ENCODE measurements at places on chromosomes 6 and 20. TPM values are rescaled to one million over a fixed set of nuclear protein-coding genes. Genes with fewer than 3 reads are reported as not detected.

Gene LAMA5
- total RNA-seq, result 395 TPM

Gene TSBP1
- not detected for total RNA-seq

Gene PGC
- total RNA-seq, result 0.33 TPM

Gene THEMIS
- 0.68 TPM for total RNA-seq

Gene GCM1
- 0.16 TPM for total RNA-seq

GRCh38 chr20:39623584-39624234 lies 661.6 kb downstream of the DHX35 start:
- no peaks in the 10 kb centered on the region for H3K27me3 ChIP-seq
- no peaks in the 10 kb centered on the region for H3K36me3 ChIP-seq
- no peak overlapping the region for H3K4me3 ChIP-seq
- no peaks in the 10 kb centered on the region for H3K4me1 ChIP-seq

- no peaks in the 10 kb centered on the region for H3K4me1 ChIP-seq
- no peak overlapping the region for H3K4me3 ChIP-seq
- H3K27me3 ChIP-seq, result no peaks in the 10 kb centered on the region
- DNase-seq, result no peak
- no peak overlapping the region for H3K27ac ChIP-seq
Measured at GRCh38 chr20:36507746-36508145, 33.6 kb upstream of the MYL9 start.

DNA sequence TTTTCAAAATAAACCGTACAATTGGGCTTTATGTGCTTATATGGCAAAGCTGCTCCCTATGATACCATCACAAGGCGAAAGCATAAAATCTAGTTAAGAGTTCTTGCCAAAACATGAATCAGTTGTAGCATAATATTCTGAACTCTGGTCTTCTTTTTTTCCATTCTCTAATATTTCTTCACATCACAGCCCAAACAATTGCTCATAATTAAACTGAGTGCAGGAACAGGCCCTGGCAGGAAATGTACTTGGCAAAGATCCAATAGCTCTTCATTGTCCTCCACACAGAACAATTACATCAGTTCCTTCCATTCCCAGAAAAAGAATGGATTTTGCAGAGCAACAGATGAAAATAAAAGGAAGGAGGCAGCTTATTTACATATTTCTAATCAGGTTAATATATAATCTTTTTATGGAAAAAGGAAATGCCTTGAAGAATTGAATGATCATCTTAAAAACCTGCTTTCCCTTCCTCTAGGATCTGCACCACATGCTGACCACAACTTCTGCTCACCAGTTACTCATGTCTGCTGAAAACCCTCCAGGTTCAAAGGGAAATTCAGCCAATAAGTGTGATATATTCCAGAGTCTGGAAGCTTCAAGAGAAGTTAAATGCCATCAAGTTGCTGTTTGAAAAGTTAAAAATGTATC lies 123.3 kb upstream of the COL21A1 start:
- peaks cover 9% of the 10 kb centered on the region for H3K4me1 ChIP-seq
- no peaks in the 10 kb centered on the region for H3K36me3 ChIP-seq
- no peak for DNase-seq
- no peak overlapping the region for H3K4me3 ChIP-seq
- H3K27ac ChIP-seq, result peak overlapping the region; percentile 95

GRCh38 chr6:28719275-28719940 lies 193.7 kb downstream of the GPX5 start:
- H3K4me1 ChIP-seq, result no peaks in the 10 kb centered on the region
- no peaks in the 10 kb centered on the region for H3K36me3 ChIP-seq
- H3K4me3 ChIP-seq, result no peak overlapping the region
- H3K27ac ChIP-seq, result no peak overlapping the region
- DNase-seq, result no peak
- no peaks in the 10 kb centered on the region for H3K27me3 ChIP-seq

DNA sequence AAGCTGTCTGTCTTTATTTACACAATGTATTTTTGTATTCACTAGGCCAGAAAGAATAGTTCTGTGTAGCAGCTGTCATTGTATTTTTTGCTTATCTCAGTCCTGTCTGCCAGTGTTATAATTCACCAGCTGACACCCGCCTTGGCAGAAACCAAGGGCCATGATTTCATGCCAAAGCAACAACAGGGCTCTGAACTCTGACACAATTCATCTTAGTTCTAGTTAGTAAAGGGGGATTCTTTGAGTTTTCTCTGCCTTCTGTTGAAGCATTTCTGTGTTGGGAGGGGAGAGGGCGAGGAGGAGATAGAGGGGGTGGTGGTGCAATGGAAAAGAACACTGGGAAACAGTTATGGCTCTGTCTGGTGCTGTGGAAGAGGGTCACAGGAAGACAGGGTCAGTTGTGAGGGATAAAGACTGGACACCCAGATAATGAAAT lies 684.6 kb upstream of the MARCKS start:
- H3K4me3 ChIP-seq, result no peak overlapping the region
- H3K4me1 ChIP-seq, result no peaks in the 10 kb centered on the region
- no peak overlapping the region for H3K27ac ChIP-seq

DNA sequence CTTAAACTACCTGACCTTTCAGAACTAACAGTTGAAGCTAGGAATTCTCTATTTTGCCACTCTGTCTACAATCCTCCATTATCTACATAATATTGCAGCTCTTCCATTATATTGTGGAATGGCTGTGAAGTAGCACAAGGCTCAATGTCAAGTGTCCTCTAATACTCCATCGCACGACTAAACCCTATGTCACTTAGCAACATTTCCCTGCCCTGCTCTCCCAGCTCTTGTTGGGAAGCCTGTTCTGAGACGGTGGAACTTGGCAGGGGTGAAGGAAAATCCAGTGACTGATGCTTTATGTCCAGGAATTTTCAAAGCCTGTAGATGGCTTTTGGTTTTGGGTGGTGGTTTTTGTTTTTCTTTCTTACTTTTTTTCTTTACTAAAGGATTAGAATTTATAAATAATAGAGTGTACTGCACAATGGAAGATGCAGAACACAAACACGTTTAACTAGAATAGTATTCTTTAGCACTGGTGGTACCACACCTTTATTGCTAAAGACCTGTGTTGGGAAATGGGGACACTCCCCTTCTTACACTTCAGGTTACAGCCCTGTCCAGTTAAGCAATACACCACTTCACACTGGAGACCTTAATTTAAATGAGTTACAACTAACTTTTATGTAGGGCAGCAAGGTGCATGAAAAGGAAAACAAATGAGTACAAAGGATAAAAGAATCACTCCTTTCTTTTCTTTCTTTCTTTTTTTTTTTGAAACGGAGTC lies 20.7 kb upstream of the AMD1 start:
- no peak overlapping the region for H3K4me3 ChIP-seq
- no peaks in the 10 kb centered on the region for H3K4me1 ChIP-seq
- no peak for DNase-seq
- no peaks in the 10 kb centered on the region for H3K27me3 ChIP-seq
- no peak overlapping the region for H3K27ac ChIP-seq

DNA sequence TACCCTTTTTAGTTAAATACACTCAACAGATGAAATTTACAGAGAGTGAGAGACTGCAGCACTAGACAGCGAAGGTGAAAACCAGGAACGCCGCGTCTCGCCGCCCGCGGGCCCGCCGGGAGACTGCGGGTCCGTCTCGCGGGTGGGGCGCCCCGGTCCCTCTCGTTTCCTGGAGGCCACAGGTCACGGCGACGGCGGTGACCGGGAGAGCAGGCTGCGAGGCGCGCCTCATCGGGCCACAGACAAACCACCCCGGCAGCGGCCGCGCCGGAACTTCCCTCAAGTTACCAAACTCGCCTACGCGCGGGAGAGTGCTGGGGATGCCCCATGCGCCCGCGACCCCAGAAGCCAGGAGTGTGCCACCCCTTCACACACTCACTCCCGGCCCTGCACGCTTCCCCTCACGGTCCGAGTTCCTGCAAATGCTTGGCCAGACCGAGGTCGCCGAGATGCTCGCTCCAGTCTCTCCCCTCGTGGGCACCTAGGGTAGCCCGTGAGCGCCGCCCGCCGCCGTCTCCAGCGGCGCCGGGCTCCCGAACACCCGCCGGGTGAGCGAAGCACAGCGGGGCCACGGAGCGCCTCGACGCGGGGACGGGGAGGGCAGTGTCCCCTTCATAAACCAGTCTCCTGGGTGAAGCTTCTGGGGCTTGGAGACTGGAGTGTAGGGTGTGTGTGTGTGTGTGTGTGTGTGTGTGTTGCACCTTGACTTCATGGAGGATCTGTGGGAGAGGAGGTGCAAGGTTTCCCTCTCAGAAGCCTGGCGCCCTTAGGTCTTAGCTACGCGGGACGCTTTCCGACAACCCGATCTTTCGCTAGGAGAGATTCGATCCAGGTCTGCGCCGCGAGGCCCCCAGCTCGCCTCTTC lies 1.4 kb downstream of the BACH2 start:
- peak overlapping the region; percentile 22 for H3K4me3 ChIP-seq
- H3K4me1 ChIP-seq, result no peaks in the 10 kb centered on the region
- no peak overlapping the region for H3K27ac ChIP-seq
- H3K27me3 ChIP-seq, result no peaks in the 10 kb centered on the region
- DNase-seq, result peak; percentile 85
- no peaks in the 10 kb centered on the region for H3K36me3 ChIP-seq

DNA sequence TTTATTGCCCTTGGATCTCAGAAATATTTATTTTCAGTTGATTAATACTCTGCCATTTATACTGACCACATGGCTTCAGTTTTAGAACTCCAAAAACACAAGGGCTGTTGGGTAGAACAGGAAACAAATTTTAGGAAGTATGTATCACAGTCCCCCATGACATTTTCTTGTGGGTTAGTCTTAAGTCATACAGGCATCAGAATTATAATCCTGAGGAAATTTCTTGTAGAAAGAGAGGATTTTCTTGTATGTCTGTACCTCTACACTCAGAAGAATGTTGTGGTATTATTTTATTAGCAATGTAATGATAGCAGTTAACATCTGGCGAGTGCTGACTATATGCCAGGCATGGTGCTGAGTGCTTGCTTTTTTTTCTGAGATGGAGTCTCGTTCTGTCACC lies 302.9 kb downstream of the CLIC5 start:
- H3K4me3 ChIP-seq, result no peak overlapping the region
- DNase-seq, result no peak
- H3K4me1 ChIP-seq, result no peaks in the 10 kb centered on the region
- no peaks in the 10 kb centered on the region for H3K27me3 ChIP-seq
- H3K27ac ChIP-seq, result no peak overlapping the region
- H3K36me3 ChIP-seq, result no peaks in the 10 kb centered on the region

DNA sequence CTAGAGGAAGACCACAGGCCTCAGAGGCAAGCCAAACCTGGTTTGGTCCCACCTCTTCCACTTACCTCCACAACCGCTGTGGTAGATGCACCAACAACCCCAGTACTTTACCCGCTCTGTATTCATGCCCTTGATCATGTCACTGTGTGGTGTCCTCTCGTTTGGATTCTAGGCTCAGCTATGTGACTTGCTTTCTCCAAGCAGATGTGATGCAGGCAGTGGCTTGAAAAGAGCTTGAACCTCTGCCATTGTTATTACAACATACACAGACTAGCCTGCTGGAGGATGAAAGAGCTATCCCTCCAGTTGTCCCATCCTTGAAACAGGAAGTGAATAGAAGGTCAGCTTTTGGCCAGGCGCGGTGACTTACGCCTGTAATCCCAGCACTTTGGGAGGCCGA lies 147.7 kb downstream of the ZNF217 start:
- H3K27me3 ChIP-seq, result no peaks in the 10 kb centered on the region
- no peak for DNase-seq

DNA sequence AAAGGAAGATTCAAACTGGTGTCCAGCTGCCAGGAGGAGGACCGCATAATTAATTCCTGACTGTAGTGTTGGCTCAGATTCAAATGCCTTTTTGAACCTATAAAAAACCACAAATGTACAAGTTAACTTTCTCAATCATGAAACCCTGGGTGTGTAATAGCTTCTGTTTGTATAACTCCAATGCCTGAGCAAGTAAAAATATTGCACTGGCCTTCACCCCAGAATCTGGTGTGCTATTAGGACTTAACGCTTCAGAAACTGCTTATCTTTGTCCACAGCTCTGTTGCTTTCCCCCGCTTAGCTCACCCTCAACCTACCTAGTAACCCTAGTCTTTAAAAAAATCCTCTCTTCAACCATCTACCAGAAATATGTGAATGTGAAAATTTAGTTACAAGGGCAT lies 119.1 kb upstream of the MAP7 start:
- H3K36me3 ChIP-seq, result no peaks in the 10 kb centered on the region
- peaks cover 3% of the 10 kb centered on the region for H3K4me1 ChIP-seq
- H3K4me3 ChIP-seq, result no peak overlapping the region
- no peak overlapping the region for H3K27ac ChIP-seq

DNA sequence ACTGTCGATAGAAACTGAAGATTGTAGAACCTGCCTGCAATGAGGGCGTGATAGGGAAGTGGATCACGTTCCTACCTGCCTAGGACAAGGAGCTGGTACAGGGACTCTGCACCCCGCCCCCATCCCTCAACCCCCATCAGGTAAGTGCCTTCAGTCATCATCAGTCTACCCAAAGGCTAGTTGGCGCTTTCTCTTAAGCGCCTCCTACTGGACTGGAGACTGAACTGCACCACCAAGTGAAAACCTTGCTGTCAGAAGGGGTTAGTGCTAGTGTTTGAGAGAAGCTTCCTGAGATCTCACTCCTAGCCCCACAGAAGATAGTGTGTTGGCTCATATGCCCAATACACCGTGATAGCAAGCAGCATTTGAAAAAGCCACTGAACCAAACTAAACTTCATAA lies 706.5 kb upstream of the MAN1A1 start:
- no peaks in the 10 kb centered on the region for H3K4me1 ChIP-seq
- H3K4me3 ChIP-seq, result no peak overlapping the region
- DNase-seq, result no peak
- no peaks in the 10 kb centered on the region for H3K27me3 ChIP-seq

- no peak for DNase-seq
- no peaks in the 10 kb centered on the region for H3K36me3 ChIP-seq
- H3K4me3 ChIP-seq, result no peak within 1 kb of the TSS
- H3K4me1 ChIP-seq, result no peaks in the 10 kb centered on the region
- no peak within 1 kb of the TSS for H3K27ac ChIP-seq
Measured at GRCh38 chr20:46651091-46651962, at the start of gene SLC13A3. SLC13A3 (minus strand) TSS chr20:46651459; CDS start chr20:46651421, 38 bp downstream.

DNA sequence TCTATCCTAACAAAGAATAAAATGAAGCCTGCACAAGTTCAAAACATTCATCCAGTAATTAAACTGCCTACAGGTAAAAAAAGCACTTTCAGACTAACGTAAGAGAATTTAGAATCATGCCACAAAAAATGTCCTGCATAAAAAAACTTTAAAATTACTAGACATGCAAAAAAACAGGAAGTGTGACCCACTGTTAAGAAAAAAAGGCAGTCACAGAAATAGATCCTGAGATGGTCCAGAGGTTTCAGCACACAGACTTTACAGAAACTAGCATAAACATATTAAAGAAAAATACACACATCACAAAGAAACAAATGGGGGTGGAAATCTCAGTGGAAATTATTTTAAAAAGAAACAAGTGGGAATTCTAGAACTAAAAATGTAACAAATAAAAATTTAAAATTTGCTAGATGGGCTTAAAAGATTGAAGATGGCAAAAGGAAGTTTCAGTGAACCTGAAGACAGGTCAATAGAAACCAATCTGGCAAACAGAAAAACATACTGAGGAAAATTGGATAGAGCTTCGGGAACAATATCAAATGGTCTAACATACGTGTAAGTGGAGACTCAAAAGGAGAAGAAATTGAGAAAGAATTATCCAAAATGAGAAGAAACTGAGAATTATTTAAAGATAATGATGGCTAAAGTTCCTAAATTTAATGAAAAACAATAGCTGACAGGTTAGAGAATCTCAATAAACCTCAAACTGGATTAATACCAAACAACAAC lies 3.4 kb upstream of the ZNF133 start:
- H3K4me1 ChIP-seq, result peaks cover 2% of the 10 kb centered on the region
- H3K27ac ChIP-seq, result no peak overlapping the region

All from aorta (tissue), 5 donors.